ENCODE measurements at places on chromosomes 6 and 20. TPM values are rescaled to one million over a fixed set of nuclear protein-coding genes. Genes with fewer than 3 reads are reported as not detected.
A peak's percentile ranks its signal among the peaks of the same experiment; 100 is the strongest.

GRCh38 chr6:50096296-50096695 lies 46.6 kb upstream of the DEFB112 start:
- H3K27me3 ChIP-seq, result no peaks in the 10 kb centered on the region
- DNase-seq, result no peak
- no peak overlapping the region for H3K4me3 ChIP-seq
- no peaks in the 10 kb centered on the region for H3K36me3 ChIP-seq
- no peaks in the 10 kb centered on the region for H3K4me1 ChIP-seq
- no peak overlapping the region for H3K27ac ChIP-seq

DNA sequence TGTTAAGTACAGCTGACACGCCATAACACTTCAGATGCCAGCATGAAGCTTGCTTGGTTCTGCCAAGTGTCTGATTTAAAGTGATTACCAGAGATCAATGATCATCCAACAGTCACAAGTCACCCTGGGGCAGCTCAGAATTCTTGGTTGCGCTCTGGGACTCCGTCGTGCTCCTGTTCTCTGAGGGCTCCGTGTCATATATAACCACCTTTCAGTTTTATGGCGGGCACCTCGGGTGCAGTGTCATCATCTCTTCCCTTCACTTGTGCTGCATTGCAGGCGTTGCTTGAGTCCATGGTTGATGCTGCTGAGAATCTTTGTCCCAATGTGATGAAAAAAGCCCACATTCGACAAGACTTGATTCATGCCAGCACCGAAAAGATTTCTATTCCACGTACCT lies 101.4 kb upstream of the SCGN start:
- H3K27me3 ChIP-seq, result no peaks in the 10 kb centered on the region
- no peaks in the 10 kb centered on the region for H3K4me1 ChIP-seq
- peak; percentile 77 for DNase-seq
- no peak overlapping the region for H3K4me3 ChIP-seq

DNA sequence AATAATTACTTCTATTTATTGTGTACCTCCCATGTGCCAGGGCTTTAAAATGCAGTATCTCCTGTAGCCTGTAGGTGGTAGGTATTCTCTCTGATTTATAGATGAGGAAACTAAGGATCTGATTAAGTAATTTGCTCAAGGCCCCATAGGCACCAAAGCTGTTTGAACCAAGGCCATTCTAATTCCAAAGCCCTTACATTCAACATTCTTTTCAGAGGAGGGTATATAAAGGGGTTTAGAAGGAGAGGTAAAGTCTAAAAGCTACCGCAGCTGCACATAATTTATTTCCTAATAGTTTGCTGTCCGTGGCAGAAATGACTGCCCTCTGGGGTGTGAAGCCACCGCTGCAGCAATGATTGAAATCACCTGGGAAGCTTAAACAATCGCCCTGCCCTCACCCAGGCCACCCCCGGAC lies 95.0 kb upstream of the FAM8A1 start:
- no peak for DNase-seq
- H3K4me3 ChIP-seq, result no peak overlapping the region
- H3K27ac ChIP-seq, result no peak overlapping the region
- no peaks in the 10 kb centered on the region for H3K27me3 ChIP-seq
- no peaks in the 10 kb centered on the region for H3K4me1 ChIP-seq

- H3K4me3 ChIP-seq, result no peak overlapping the region
- peaks cover 4% of the 10 kb centered on the region for H3K4me1 ChIP-seq
- no peaks in the 10 kb centered on the region for H3K27me3 ChIP-seq
- no peak overlapping the region for H3K27ac ChIP-seq
Measured at GRCh38 chr20:986733-987355, 15.3 kb downstream of the RSPO4 start.

- peaks cover 19% of the 10 kb centered on the region for H3K4me1 ChIP-seq
- H3K4me3 ChIP-seq, result no peak within 1 kb of the TSS
- H3K36me3 ChIP-seq, result no peaks in the 10 kb centered on the region
- peaks cover 6% of the 10 kb centered on the region for H3K27me3 ChIP-seq
Measured at GRCh38 chr20:2536560-2536986, at the start of gene TMC2. Gene TMC2 (plus strand): TSS chr20:2536573. CDS start chr20:2536622, 49 bp downstream.

SASH1 gene
- total RNA-seq, result 58.5 TPM
